Calu3 (cell line): ENCODE measurements at places on chromosomes 6 and 20. TPM values are rescaled to one million over a fixed set of nuclear protein-coding genes. Genes with fewer than 3 reads are reported as not detected.

DNA sequence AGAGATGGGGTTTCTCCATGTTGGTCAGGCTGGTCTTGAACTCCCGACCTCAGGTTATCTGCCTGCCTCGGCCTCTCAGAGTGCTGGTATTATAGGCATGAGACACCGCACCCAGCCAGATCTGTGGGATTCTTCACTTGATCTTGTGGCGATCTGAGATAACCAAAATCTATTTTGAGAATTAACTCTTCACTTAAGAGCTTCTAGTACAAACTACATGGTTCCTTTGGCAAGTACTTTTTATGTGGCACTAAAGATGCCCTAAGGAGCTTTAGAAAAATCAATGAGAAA is 37.8 kb upstream of the TFB1M start:
- no peaks in the 10 kb centered on the region for H3K27me3 ChIP-seq
- H3K4me3 ChIP-seq = no peak overlapping the region
- H3K36me3 ChIP-seq = no peaks in the 10 kb centered on the region
- no peak overlapping the region for H3K27ac ChIP-seq
- no peak for DNase-seq

DNA sequence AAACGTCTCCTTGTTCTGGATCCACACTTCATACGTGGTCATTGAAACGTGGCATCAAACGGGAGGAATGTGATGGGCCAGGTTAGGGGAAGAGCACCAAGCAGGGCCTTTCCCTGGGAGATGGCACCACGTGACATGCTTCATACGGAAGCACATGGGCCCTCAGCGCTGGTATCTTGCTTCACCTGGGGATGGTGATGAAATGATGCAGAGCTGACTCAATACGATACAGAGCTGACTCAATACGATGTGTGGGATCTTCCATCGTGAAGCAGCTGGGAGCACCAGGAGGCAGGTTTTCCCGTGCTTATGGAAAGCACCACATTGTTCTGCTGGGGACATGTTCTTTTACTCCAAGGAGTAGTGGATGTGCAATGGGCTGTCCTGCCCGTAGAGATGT is 22.5 kb upstream of the TAGAP start:
- DNase-seq = no peak
- no peaks in the 10 kb centered on the region for H3K4me1 ChIP-seq
- no peak overlapping the region for H3K4me3 ChIP-seq
- no peak overlapping the region for H3K27ac ChIP-seq
- peaks cover 100% of the 10 kb centered on the region for H3K27me3 ChIP-seq

- H3K27me3 ChIP-seq = no peaks in the 10 kb centered on the region
- no peak overlapping the region for H3K4me3 ChIP-seq
- H3K27ac ChIP-seq = no peak overlapping the region
- no peak for DNase-seq
- no peaks in the 10 kb centered on the region for H3K36me3 ChIP-seq
These were observed 94.8 kb downstream of the CDYL start for GRCh38 chr6:4870821-4871494.

DNA sequence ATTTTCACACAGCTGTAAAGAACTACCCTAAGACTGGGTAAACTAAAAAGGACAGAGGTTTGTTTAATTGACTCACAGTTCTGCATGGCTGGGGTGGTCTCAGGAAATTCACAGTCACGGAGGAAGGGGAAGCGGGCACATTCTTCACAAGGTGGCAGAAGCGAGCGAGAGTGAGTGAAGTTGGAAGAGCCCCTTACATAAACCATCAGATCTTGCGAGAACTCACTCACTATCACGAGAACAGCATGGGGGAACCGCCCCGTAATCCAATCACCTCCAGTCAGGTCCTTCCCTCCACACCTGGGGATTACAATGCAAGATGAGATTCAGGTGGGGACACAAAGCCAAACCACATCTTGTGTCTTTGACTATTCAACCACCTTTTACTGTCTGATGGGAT is 700.5 kb downstream of the TENT5A start:
- H3K27ac ChIP-seq = no peak overlapping the region
- no peaks in the 10 kb centered on the region for H3K4me1 ChIP-seq
- H3K36me3 ChIP-seq = no peaks in the 10 kb centered on the region
- no peak overlapping the region for H3K4me3 ChIP-seq
- no peak for DNase-seq

GRCh38 chr6:79334674-79335073 is 100.2 kb upstream of the HMGN3 start:
- H3K4me3 ChIP-seq = no peak overlapping the region
- no peak for DNase-seq
- peaks cover 8% of the 10 kb centered on the region for H3K4me1 ChIP-seq
- no peak overlapping the region for H3K27ac ChIP-seq
- H3K27me3 ChIP-seq = no peaks in the 10 kb centered on the region
- H3K36me3 ChIP-seq = no peaks in the 10 kb centered on the region

DNA sequence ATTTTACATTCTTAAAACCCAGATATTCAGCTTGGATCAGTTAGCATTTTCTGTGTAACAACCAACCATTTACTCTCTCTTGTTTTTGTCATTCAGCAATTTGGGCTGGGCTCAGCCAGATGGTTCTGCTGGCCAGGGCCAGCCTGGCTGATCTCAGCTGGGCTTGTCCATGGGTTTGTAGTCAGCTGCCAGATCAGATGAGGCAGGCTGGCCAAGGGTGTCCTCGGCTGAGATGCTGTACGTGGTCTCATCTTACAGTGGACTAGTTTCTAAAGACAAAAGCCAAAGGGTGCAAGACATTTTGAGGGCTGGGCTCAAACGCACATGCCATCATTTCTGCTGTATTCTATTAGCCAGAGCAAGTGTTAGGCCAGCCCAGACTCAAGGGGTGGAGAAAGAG is 16.0 kb upstream of the FAM210B start:
- H3K4me3 ChIP-seq = no peak overlapping the region
- peaks cover 84% of the 10 kb centered on the region for H3K27me3 ChIP-seq
- H3K36me3 ChIP-seq = no peaks in the 10 kb centered on the region

- no peak overlapping the region for H3K27ac ChIP-seq
- H3K4me3 ChIP-seq = no peak overlapping the region
- no peak for DNase-seq
These were observed 142.5 kb downstream of the CD164 start for GRCh38 chr6:109239651-109240321.

DNA sequence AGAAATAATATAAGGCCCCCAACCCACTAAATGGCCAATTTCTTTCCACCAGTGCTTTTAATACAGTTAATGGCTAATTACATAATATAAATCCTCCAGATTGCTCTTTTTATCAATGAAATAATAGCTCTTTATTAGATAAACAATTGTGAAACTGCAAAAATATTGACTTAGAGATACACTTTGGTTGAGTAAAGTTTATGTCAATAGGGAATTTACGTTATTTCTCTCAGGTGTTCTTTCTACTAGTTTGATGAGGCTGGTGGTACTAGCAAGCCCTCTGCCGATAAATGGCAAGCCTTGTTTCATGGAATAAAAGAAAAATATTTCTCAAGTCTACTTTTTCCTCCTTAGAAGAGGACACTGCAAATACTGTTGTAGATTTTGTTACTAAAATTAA is 18.9 kb downstream of the RFX6 start:
- no peaks in the 10 kb centered on the region for H3K27me3 ChIP-seq
- DNase-seq = no peak
- no peak overlapping the region for H3K4me3 ChIP-seq
- H3K4me1 ChIP-seq = no peaks in the 10 kb centered on the region
- H3K36me3 ChIP-seq = no peaks in the 10 kb centered on the region
- no peak overlapping the region for H3K27ac ChIP-seq

- peaks cover 7% of the 10 kb centered on the region for H3K4me1 ChIP-seq
- H3K4me3 ChIP-seq = no peak overlapping the region
- H3K36me3 ChIP-seq = no peaks in the 10 kb centered on the region
- no peak for DNase-seq
- H3K27me3 ChIP-seq = peaks cover 19% of the 10 kb centered on the region
These were observed 192.7 kb downstream of the RNF144B start for GRCh38 chr6:18579869-18580268.

- H3K27me3 ChIP-seq = peaks cover 37% of the 10 kb centered on the region
- no peaks in the 10 kb centered on the region for H3K4me1 ChIP-seq
- H3K4me3 ChIP-seq = peak within 1 kb of the TSS; percentile 88
These were observed at the start of gene HELZ2 for GRCh38 chr20:63574156-63574828. Gene HELZ2 (minus strand): TSS chr20:63574239. CDS start chr20:63572385, 1,854 bp downstream.

The MRPS18A gene
- total RNA-seq = 88.8 and 106 TPM in 2 replicates

The UBD gene
- total RNA-seq = 74.0 and 82.8 TPM in 2 replicates

The GABRR1 gene
- total RNA-seq = not detected in 2 replicates

The TNFRSF6B gene
- total RNA-seq = not detected in 2 replicates
